Stimulated activated CD8-positive, alpha-beta memory T cell treated with anti-CD3 and anti-CD28 coated beads, Interleukin-4, amount 100 ng/mL, for 24 hours (primary cell): ENCODE measurements at places on chromosomes 7 and 10.

DNA sequence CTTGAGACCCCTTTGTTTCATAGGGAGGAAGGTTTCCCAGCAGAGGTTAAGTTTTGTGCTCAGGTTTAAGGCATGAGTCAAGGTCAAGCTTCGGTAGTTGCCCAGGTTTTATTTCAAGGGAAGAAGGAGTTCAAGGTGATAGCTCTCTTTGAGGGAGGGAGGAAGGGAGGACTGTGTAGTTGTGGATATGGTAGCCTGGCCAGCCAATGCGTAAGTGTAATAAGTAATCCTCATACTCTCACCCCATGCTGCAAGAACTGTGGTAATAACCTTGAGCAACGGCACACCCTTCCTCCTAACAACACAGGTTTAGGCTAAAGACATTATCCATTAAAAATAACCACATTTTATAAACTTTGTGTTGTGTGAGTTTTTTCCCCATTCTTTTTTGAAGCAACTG is 478.9 kb downstream of the KCNMA1 start:
- no peak for DNase-seq

- no peak for DNase-seq
These were observed 222.2 kb upstream of the PPP2R2D start for GRCh38 chr10:131678613-131679012.

DNA sequence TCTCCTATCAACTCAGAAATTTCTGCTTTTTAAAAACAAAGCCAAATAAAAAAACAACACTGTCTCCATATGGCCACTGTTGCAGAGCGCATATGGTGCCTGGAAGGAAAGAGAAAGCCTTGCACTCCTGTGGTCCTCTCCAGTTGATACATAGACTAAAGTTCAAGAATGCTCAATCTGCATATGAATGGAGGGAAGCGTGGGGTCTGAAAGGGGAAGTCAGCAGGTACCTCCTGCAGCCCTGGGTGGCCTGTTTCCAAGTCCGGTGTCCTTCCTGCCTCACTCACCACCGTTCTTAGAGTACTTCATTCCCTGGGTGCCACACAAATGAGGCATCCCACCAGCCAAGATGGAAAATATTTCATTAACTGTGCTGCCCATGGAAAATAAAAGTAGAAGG is 138.3 kb upstream of the PALS2 start:
- no peak for DNase-seq

DNA sequence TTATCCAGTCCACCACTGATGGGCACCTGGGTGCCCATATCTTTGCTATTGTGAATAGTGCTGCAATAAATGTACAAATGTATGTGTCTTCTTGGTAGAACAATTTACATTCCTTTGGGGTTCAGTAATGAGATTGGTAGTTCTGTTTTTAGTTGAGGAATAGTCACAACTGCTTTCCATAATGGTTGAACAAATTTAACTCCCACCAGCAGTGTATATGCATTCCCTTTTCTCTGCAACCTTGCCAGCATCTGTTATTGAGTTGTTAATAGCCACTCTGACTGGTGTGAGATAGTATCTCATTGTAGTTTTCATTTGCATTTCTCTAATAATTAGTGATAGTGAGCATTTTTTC is 27.8 kb downstream of the COA1 start:
- no peak for DNase-seq
